Tibial nerve (tissue), 4 donors: ENCODE measurements at places on chromosomes 7 and 10.

DNA sequence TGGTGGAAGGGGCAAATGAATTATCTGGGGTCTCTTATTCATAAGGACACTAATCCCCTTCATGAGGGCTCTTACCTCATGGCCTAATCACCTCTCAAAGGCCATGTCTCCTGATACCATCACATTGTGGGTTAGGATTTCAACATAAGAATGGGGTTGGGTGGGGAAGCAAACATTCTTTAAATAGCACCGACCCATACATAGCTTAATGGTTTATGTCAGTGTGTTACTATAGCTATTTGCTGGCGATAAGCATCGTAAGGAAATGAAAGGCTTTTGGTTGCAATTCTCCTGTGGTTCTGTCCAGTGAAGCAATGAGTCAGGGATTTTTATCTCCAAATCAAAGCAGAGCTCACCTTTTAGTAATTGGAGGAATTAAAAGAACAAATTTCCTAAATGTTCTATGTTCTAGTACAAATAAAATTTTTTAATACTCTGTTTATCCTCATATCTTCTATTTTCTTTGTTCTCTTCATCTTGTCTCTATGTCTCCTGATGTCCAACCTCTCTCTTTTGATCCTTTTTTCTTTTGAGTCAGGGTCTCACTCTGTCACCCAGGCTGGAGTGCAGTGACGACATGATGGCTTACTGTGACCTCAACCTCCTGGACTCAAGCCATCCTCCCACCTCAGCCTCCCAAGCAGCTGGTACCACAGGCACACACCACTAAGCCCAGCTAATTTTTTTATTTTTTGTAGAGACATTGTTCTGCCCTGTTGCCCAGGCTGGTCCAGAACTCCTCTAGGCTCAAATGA, 57.0 kb upstream of the GLCCI1 start:
- H3K36me3 ChIP-seq, result no peaks in the 10 kb centered on the region
- DNase-seq, result no peak
- H3K4me1 ChIP-seq, result no peaks in the 10 kb centered on the region
- no peak overlapping the region for H3K4me3 ChIP-seq

- no peak overlapping the region for H3K4me3 ChIP-seq
- H3K27ac ChIP-seq, result peak overlapping the region; percentile 5
- no peaks in the 10 kb centered on the region for H3K36me3 ChIP-seq
- H3K27me3 ChIP-seq, result peaks cover 3% of the 10 kb centered on the region
- no peak for DNase-seq
Observed at GRCh38 chr7:55101359-55101758, 82.5 kb downstream of the EGFR start.

- H3K4me3 ChIP-seq, result no peak overlapping the region
- no peaks in the 10 kb centered on the region for H3K4me1 ChIP-seq
- DNase-seq, result no peak
- no peak overlapping the region for H3K27ac ChIP-seq
Observed at GRCh38 chr7:34211018-34211417, 305.7 kb downstream of the BMPER start.

DNA sequence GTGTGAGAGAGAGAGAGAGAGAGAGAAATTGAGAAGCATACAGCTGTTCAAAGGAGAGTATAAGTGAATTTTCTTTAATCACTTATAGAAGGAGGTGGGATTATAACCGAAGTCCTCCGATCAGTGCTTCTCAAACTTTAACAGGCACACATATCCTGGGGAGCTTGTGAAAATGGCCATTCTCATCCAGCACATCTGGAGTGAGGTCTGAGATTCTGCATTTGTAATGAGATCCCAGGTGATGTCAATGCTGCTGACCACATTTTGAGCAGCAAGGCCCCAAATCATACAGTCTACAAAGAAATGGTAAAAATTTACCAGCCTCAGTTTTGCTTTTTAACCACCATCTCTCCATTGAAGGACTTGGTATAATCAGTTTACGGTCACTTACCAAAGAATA, 219.0 kb downstream of the PTEN start:
- no peak overlapping the region for H3K4me3 ChIP-seq
- DNase-seq, result no peak
- no peaks in the 10 kb centered on the region for H3K4me1 ChIP-seq

GRCh38 chr7:116499168-116500077, at the start of gene CAV2:
CAV2 (plus strand) TSS chr7:116499738; CDS start chr7:116499782, 44 bp downstream.
- H3K36me3 ChIP-seq, result no peaks in the 10 kb centered on the region
- H3K4me1 ChIP-seq, result no peaks in the 10 kb centered on the region
- H3K27ac ChIP-seq, result peak within 1 kb of the TSS; percentile 90
- DNase-seq, result peak; percentile 26
- no peaks in the 10 kb centered on the region for H3K27me3 ChIP-seq
- H3K4me3 ChIP-seq, result peak within 1 kb of the TSS; percentile 83

- no peak overlapping the region for H3K4me3 ChIP-seq
- no peak overlapping the region for H3K27ac ChIP-seq
- DNase-seq, result peak; percentile 76
- H3K27me3 ChIP-seq, result no peaks in the 10 kb centered on the region
- peaks cover 4% of the 10 kb centered on the region for H3K4me1 ChIP-seq
- H3K36me3 ChIP-seq, result no peaks in the 10 kb centered on the region
Observed at GRCh38 chr7:23235813-23236221, 10.8 kb upstream of the GPNMB start.

DNA sequence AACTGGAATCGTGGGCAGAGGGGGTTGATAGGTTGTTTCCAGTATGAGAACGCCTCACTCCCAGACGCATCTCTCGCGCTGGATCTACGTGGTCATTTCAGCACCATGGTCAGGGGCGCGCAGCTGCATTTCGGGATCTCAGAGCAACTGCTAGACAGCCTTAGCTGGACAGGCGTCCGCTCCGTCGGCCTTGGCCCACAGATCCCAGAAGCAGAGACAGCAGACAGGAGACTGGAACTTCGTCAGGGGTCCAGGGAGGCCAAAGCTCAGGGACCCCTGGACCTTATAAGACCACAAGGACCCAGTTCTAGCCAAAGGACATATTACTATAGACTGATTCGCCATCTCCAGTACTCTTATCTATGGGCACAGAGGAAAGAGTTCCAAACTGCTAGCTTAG, 5.3 kb downstream of the NEUROG3 start:
- DNase-seq, result no peak
- no peak overlapping the region for H3K4me3 ChIP-seq
- H3K27ac ChIP-seq, result no peak overlapping the region
- H3K27me3 ChIP-seq, result no peaks in the 10 kb centered on the region
- H3K4me1 ChIP-seq, result peaks cover 9% of the 10 kb centered on the region
- H3K36me3 ChIP-seq, result no peaks in the 10 kb centered on the region

DNA sequence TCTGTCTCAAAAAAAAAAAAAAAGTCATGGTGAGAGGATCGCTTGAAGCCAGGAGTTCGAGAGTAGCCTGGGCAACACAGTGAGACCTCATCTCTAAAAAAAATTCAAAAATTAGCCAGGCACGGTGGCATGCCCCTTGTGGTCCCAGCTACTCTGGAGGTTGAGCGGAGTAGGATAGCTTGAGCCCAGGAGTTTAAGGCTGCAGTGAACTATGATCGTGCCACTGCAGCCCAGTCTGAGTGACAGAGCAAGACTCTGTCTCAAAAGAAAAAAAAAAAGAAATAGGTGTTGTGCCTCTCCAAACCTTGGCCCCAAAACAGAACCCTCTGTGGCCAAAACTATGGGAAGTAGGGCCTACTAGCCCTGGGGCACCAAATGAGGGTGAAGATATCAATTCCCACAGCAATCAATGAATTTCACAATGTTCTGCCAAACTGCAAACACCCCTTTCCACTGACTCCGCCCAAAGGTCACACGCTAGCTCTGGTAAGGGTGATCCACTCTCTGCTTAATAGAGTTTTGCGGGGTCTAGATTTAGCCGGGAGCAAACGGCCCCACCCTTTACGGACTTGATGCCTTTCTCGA, 16.9 kb downstream of the SSC4D start:
- H3K27me3 ChIP-seq, result no peaks in the 10 kb centered on the region
- H3K4me3 ChIP-seq, result peak overlapping the region; percentile 68
- H3K4me1 ChIP-seq, result peaks cover 12% of the 10 kb centered on the region
- H3K36me3 ChIP-seq, result no peaks in the 10 kb centered on the region
- peak overlapping the region; percentile 92 for H3K27ac ChIP-seq

GRCh38 chr10:21720090-21720489, 186.1 kb downstream of the MLLT10 start:
- no peaks in the 10 kb centered on the region for H3K27me3 ChIP-seq
- H3K36me3 ChIP-seq, result peaks cover 17% of the 10 kb centered on the region
- H3K4me1 ChIP-seq, result peaks cover 9% of the 10 kb centered on the region
